ENCODE measurements at places on chromosomes 1 and 21.
A peak's percentile ranks its signal among the peaks of the same experiment; 100 is the strongest.

DNA sequence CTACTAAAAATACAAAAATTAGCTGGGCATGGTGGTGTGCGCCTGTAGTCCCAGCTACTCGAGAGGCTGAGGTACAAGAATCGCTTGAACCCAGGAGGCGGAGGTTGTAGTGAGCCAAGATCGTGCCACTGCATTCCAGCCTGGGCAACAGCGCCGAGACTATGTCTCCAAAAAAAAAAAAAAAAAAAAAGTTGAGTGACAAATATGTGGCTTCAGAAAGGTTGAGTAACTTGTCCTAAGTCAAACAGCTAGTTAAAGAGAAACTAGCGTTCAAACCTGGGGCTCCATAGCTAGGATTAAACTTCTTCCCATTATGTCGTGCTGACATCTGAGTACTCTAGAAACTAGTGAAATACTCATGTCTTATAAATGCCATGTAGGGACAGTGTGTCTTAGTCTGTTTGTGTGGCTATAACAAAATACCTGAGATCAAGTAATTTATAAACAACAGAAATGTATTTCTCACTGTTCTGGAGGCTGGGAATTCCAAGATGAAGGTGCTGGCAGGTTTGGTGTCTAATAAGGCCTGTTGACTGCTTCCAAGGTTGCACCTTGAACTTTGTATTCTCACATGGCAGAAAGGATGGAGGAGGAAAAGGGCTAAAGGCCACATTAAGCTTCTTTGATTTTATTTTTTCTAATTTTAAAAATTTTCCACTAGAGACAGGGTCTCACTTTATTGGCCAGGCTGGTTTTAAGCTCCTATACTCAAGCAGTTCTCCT, 12.0 kb downstream of the AK4 start:
- DNase-seq: no peak

- no peak for DNase-seq
Measured at GRCh38 chr1:15696956-15697521, 12.9 kb downstream of the PLEKHM2 start.

GRCh38 chr1:206631085-206631509, 4.2 kb upstream of the DYRK3 start:
- peak; percentile 58 for DNase-seq

GRCh38 chr1:189192741-189193520, 1284.7 kb downstream of the BRINP3 start:
- DNase-seq: no peak

- no peak for DNase-seq
Measured at GRCh38 chr1:156471496-156472490, 28.8 kb downstream of the MEF2D start.

DNA sequence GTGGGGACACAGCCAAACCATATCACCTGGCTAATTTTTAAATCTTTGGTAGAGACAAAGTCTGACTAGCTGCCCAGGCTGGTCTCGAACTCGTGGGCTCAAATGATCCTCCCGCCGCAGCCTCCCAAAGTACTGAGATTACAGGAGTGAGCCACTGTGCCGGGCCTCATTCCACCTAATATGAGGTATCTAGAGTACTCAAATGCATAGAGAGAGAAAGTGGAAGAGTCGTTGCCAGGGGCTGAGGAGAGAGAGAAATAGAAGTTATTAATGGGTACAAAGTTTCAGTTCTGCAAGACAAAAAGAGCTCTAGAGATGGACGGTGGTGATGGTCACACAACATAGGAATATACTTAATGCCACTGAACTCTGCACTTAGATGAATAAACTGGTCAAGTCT, 119.6 kb downstream of the TOMM20 start:
- DNase-seq: no peak

- no peak for DNase-seq
Measured at GRCh38 chr1:6955357-6956094, 170.3 kb downstream of the CAMTA1 start.

DNA sequence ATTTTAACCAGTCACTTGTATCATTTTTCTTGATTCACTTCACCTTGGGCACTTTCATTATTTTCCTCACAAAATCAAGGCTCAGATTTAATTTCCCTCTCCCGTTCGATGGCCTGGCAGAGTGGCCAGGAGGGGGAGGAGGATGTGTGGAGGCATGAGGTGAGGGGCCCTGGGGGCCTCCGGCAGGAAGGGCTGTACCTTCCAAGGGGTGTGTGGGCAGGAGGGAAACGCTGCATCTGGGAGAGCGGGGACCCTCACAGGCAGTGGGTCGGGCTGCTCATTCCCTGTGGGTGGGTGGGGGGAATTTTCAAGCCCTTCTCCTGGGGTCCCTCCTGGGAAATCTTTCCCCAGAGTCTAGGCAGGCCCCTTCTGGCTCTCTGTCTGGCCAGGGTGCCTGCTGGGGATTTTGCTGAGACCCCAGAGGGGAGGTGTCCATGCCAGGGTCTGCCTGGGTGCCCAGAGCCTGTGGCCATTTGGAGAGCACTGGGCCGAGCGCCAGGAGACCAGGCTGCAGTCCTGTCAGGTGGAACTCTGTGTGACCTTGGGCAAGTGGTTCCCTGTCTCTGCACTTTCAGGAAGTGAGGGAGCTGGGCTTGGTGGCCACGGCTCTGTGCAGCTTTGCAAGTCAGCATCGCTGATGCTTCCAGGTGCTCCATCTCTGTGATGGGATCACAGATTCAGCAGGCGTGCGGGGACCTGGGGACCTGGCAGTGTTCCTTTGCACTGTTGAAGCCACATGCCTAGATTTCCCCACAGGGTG, 81.9 kb upstream of the C1orf174 start:
- no peak for DNase-seq

- no peak for DNase-seq
Measured at GRCh38 chr1:156103521-156103947, 11.0 kb upstream of the LMNA start.

- DNase-seq: no peak
Measured at GRCh38 chr1:107760065-107760464, 204.9 kb downstream of the VAV3 start.

DNA sequence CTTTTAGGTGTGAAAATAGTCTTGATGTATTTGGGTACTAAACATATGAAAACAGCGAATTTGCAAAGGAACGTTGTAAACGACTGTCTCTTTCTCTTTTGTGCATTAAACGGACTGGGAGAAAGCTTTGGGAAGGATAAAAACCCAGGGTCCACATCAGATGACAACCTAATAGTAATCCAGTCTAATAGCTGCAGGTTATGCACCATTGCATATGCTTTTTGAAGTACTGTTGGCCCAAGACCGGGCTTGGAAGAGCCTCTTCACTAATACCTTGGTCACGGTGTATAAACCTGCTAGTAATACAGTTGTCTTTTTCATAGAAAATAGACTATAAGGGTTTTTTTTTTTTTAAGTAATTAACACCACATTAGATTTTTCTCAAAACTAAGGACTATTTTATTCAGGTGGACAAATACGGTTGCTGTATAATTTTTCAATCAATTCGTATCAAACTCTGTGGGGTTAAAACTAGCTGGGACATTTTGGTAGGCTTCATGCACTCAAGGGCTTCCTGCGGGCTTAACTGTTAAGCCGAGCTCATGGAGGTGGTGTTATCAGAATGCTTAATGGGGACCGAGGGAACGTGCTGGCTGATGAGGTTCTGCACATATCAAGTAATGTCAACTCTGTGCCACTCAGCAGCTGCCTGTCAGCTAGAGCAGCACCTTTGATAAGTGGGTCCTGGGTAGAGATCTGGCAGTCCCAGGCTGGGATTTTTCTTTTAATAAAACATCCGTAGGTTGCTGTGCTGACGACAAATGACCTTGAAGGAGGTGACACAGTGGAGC, 2.1 kb downstream of the RYR2 start:
- DNase-seq: no peak

DNA sequence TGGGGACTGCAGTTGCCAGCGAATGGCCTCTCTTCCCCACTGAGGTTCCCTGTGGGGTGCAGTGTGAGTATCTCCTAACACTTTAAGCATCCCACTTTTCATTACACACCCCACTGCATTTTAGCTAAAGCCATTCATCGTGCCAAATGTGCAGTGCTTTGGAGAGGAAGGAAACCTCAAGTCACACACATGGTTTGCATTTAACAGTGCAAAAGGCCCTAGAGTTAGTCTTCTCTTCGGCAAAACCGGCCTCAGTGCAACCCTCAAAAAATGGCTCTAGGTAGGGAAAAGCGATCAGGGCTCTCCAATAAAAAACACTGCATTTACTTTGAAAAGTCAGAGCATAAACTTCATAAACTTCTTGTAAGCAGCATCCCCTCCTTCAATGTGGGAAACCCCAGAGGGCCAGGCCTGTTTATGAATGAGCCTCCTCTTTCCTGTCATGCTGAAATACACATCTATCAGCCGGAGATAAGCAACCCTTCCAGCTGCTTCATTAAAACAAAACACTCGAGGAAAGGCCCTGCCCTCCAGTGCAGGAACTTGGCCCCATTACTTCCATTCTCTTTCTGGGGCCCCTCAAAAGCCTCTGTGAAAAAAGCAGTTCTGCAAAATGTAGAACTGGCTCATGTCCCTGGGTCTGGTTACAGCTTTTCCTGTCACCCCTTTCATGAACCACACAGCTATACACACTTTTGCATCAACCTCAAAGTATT, 184.0 kb downstream of the CDC7 start:
- DNase-seq: no peak

GRCh38 chr1:35571263-35571662, 1.9 kb upstream of the TFAP2E start:
- DNase-seq: no peak

DNA sequence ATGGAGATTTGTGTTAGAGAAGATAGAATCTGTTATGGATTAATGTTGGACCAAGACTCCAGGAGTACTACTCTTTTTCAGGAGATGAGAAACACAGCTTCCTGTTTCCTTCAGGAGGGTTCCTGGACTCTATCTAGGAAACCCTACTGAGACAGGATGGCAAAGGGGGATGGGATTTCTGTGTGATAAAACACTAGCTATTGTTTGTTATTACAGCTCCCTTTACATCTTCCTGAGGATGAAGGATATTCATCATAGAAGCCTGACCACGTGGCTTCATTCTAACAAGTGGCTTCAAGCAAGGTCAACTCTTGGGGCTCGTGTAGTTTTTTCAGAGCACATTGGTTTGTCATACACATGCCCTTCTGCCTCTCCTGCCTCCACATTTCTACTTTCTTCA, 33.3 kb downstream of the RGL1 start:
- no peak for DNase-seq

- no peak for DNase-seq
Measured at GRCh38 chr1:18814425-18814824, 45.0 kb downstream of the TAS1R2 start.

GRCh38 chr1:82947278-82947677, 1051.7 kb downstream of the TTLL7 start:
- DNase-seq: no peak

DNA sequence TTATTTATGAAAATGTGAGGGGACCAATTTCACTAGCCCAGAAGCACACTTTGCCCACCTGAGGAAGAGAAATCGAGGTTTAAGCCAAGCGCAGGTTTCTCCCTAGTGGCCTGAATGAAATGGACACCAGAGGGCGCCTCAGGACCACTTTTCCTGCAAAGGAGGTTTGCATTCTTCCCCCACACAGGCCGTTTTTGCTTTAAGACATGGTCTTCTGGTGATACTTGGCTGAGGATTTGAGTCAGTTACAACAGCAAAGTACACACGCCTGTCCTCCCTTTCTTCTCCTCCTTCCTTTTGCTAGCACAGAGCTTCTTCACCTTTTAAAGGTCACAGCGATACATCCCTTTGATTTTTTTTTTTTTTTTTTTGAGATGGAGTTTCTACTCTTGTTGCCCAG, 5.4 kb downstream of the PLA2G2E start:
- peak; percentile 49 for DNase-seq

DNA sequence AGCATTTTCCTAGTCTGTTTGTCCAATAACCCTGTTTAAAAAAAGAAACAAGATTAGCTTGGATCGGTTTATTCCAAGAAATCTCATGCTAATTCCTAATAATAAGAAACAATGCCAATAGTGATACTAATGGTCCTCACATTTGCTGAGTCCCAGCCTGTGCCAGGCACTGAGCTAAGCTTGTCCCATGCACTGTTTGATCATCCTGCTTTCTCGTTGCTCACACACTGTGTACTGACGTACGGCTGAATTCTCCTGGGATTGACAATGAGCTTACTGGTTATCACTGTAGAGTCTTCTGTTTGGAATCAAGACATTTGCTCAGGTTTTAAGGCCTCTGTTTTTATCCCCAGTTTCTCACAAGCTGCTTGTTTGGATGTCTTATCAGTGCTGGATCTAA, 71.1 kb downstream of the CACNA1E start:
- no peak for DNase-seq

- no peak for DNase-seq
Measured at GRCh38 chr1:43678940-43679339, 28.4 kb upstream of the ST3GAL3 start.

GRCh38 chr21:42411891-42412635, 8.4 kb downstream of the UBASH3A start:
- DNase-seq: no peak

GRCh38 chr1:82337635-82338034, 536.9 kb downstream of the ADGRL2 start:
- no peak for DNase-seq

DNA sequence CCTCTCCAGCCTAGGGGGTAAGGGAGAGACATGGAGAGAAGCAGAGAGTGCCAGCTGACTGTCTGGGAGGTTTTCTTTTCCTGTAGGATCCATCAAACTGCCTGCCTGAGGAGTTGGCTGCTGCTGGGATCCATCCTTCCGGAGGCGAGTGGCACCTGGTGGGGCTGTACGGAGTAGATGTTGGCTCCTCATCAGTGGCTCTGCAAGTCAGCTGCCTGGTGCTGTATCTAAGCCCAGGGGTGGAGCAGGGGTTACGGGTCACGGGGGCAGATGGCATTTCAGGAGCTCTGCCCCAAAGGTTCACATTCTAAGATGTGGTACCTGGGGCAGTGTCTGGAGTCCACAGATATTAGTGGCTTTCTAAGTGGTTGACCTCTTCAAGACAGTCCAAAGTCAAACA, 128.0 kb downstream of the ACTL8 start:
- DNase-seq: no peak

All from AG04449 (cell line).